ENCODE measurements at places on chromosomes 2 and 18. TPM values are rescaled to one million over a fixed set of nuclear protein-coding genes. Genes with fewer than 3 reads are reported as not detected.
A peak's percentile ranks its signal among the peaks of the same experiment; 100 is the strongest.

G6PC2 gene
- not detected for polyA plus RNA-seq

GRCh38 chr2:237581751-237582746 is 8.5 kb downstream of the RAB17 start:
- no peaks in the 10 kb centered on the region for H3K36me3 ChIP-seq
- H3K4me1 ChIP-seq: no peaks in the 10 kb centered on the region
- peak; percentile 55 for DNase-seq
- H3K27ac ChIP-seq: no peak overlapping the region

C2orf15 gene
- 3.4 TPM for polyA plus RNA-seq

UPP2 gene
- polyA plus RNA-seq: not detected

- H3K27ac ChIP-seq: no peak overlapping the region
- DNase-seq: no peak
- no peaks in the 10 kb centered on the region for H3K36me3 ChIP-seq
These were observed 72.4 kb downstream of the IRS1 start for GRCh38 chr2:226727251-226727650.

- H3K27me3 ChIP-seq: no peaks in the 10 kb centered on the region
- H3K36me3 ChIP-seq: no peaks in the 10 kb centered on the region
- H3K27ac ChIP-seq: no peak overlapping the region
- H3K4me3 ChIP-seq: no peak overlapping the region
- H3K4me1 ChIP-seq: peaks cover 16% of the 10 kb centered on the region
These were observed 13.8 kb downstream of the MYO1B start for GRCh38 chr2:191258996-191259395.

- peaks cover 15% of the 10 kb centered on the region for H3K4me1 ChIP-seq
- H3K27me3 ChIP-seq: peaks cover 38% of the 10 kb centered on the region
- no peak for DNase-seq
- H3K27ac ChIP-seq: no peak overlapping the region
These were observed 16.8 kb upstream of the ANKRD53 start for GRCh38 chr2:70961648-70961994.

- no peak overlapping the region for H3K4me3 ChIP-seq
- no peaks in the 10 kb centered on the region for H3K36me3 ChIP-seq
- no peaks in the 10 kb centered on the region for H3K27me3 ChIP-seq
- H3K4me1 ChIP-seq: no peaks in the 10 kb centered on the region
- no peak for DNase-seq
These were observed 1530.9 kb upstream of the LRRTM1 start for GRCh38 chr2:81835321-81836000.

- no peaks in the 10 kb centered on the region for H3K27me3 ChIP-seq
- no peaks in the 10 kb centered on the region for H3K36me3 ChIP-seq
- H3K4me1 ChIP-seq: peaks cover 26% of the 10 kb centered on the region
- no peak for DNase-seq
These were observed 18.8 kb downstream of the TEX44 start for GRCh38 chr2:231611273-231612108.

POTEI gene
- polyA plus RNA-seq: not detected

DNA sequence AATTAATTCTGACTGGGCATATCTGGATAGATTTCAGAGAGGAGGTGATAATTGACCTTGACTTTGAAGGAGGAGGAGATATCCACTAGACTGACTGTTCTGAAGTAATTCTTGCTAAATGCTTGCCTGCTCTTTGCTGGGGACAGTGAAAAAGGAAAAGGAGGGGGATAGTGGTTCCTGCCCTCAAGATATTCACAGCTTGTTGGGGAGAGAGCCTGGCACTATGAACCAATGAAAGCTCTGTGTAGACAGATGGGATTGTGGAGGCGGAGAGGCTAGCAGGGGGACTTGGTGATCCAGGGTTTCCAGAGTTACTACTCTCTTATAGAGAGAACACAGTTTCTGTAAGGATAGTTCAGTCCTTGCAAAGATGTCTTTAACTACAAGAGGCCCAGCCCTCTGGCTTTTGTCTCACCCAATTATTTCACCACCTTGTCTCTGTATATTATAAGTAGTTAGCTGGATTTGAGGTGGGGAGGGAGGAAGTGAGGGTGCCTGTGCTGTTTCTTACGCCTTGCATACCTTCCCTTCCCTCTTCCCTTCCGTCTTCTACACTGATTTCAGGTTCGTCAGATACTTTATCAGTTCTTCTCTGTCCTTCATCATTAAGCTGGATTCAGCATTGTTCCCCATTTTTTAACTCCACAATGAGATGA is 190.4 kb downstream of the PRKCE start:
- H3K27me3 ChIP-seq: no peaks in the 10 kb centered on the region
- peaks cover 71% of the 10 kb centered on the region for H3K4me1 ChIP-seq
- no peak for DNase-seq
- peaks cover 10% of the 10 kb centered on the region for H3K36me3 ChIP-seq
- no peak overlapping the region for H3K27ac ChIP-seq

GRCh38 chr2:179669196-179669595 is 192.2 kb downstream of the ZNF385B start:
- no peak overlapping the region for H3K4me3 ChIP-seq
- no peaks in the 10 kb centered on the region for H3K36me3 ChIP-seq

ABCB11 gene
- not detected for polyA plus RNA-seq

DNA sequence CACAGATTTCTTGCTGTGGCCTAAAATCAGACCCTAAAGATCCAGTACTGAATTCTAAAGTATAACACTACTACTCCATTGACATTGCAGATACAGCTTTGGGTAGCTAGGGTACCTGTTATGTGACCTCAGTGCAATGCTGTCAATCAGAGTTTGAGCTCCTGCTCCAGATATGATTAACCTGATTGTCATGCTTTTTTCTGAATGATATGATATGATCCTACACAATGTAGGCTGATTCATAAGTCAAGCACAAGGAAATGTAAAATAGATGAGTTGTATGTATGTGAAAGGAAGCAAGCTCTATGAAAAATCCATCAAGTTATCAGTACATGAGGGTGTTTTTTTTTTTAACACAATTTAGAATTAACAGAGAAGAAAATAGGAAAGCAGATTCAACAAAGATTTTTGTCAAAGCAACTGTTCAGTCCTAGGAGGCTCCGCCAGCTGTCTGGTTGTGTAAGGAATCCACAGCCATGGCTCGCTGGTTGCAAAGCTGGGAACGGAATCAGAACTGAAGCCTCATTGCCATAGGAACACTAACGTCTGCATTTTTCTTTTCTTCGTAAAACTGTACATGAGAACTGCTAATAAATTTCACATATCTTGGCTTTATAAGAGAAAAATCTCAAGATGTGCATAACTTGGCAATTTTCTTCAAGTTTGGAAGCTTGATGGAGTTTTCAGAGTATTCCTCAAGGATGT is 52.9 kb downstream of the NR4A2 start:
- no peak overlapping the region for H3K27ac ChIP-seq
- H3K27me3 ChIP-seq: peaks cover 21% of the 10 kb centered on the region
- H3K4me3 ChIP-seq: no peak overlapping the region

DNA sequence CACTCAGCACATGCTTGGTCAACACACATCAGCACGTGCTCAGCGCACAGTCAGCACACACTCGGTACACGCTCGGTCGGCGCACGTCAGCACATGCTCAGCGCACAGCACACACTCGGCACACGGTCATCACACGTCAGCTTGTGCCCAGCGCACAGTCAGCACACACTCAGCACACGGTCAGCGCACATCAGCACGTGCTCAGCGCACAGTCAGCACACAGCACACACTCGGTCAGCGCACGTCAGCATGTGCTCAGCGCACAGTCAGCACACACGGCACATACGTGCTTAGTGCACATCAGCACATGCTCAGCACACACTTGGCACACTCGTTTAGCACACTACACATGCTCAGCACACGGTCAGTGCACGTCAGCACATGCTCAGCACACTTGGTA is 49.7 kb upstream of the NFATC1 start:
- no peak overlapping the region for H3K27ac ChIP-seq
